ENCODE measurements at places on chromosomes 13 and 19. TPM values are rescaled to one million over a fixed set of nuclear protein-coding genes. Genes with fewer than 3 reads are reported as not detected.
A peak's percentile ranks its signal among the peaks of the same experiment; 100 is the strongest.

DNA sequence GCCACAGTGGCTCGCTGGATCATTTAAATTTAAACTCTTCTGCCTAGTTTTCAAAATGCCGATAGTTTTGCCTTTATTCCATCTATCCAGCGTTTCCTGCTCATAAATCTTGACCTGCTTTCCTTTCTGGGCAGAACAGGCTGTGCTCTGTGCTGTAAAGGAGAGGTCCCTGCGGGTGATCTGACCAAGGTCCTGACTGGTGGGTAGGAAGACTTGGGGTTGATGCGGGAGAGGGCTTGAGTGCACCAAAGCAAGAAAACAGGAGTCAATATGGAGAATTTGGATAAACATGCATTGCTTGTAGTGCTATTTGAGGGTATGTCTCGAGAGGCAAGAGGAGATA, 533.6 kb downstream of the MYO16 start:
- no peaks in the 10 kb centered on the region for H3K27me3 ChIP-seq
- DNase-seq, result no peak
- H3K4me3 ChIP-seq, result no peak overlapping the region

Gene CEACAM21
- polyA plus RNA-seq, result not detected

DNA sequence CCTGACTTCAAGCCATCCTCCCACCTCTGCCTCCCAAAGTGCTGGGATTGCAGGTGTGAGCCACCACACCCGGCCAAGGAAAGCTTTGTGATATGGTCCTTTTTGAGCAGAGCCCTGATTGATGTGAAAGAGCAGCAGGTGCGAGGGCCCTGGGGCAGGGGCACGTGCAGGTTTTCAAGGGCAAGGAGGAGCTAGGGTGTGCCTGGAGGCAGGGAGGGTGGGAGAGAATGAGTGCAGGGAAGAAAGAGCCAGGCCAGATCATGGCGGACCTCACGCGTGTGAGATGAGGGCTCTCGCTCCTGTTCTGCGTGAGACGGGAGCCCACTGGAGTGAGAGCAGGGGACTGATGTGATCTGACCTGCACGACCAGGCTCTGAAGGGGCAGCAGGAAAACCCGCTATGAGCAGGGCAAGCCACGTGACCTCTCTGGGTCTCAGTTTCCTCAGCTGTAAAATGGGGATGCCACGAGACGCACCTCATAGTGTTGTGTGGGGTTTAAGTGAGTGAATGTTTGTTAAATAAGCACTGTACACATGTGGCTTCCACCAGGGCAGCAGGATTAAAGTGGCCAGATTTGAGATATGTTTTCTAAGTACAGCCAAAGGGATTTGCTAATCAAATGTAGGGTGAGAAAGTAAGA, 25.8 kb downstream of the FAAP24 start:
- no peaks in the 10 kb centered on the region for H3K4me1 ChIP-seq
- no peak overlapping the region for H3K4me3 ChIP-seq
- H3K36me3 ChIP-seq, result no peaks in the 10 kb centered on the region
- no peaks in the 10 kb centered on the region for H3K27me3 ChIP-seq

DNA sequence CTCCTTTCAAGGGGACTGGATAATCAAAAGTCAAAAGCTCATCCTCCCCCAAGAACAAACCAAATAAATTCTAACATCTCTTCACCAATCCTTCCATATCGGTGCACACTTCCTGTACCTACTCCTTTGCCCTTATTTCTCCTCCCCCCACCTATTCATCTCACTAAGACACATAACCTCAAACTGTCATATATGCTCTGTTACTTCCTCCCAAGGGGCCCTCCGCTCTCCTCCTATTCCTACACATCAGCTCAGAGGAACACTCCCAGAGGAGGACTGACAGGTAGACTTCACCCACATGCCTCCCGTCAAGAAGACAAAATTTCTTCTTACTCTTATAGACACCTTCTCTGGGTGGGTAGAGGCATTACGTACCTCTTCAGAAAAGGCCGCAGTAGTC, 48.1 kb downstream of the ZNF93 start:
- H3K27me3 ChIP-seq, result no peaks in the 10 kb centered on the region
- no peak for DNase-seq
- H3K4me3 ChIP-seq, result no peak overlapping the region
- no peaks in the 10 kb centered on the region for H3K4me1 ChIP-seq

GRCh38 chr13:112056284-112056727, 10.6 kb upstream of the SOX1 start:
- no peak for DNase-seq
- no peak overlapping the region for H3K27ac ChIP-seq
- no peaks in the 10 kb centered on the region for H3K36me3 ChIP-seq
- H3K4me3 ChIP-seq, result no peak overlapping the region
- H3K27me3 ChIP-seq, result peaks cover 92% of the 10 kb centered on the region

Gene WDR88
- polyA plus RNA-seq, result not detected

Gene PCDH20
- not detected for polyA plus RNA-seq

Gene ZFP30
- polyA plus RNA-seq, result 4.2 TPM

DNA sequence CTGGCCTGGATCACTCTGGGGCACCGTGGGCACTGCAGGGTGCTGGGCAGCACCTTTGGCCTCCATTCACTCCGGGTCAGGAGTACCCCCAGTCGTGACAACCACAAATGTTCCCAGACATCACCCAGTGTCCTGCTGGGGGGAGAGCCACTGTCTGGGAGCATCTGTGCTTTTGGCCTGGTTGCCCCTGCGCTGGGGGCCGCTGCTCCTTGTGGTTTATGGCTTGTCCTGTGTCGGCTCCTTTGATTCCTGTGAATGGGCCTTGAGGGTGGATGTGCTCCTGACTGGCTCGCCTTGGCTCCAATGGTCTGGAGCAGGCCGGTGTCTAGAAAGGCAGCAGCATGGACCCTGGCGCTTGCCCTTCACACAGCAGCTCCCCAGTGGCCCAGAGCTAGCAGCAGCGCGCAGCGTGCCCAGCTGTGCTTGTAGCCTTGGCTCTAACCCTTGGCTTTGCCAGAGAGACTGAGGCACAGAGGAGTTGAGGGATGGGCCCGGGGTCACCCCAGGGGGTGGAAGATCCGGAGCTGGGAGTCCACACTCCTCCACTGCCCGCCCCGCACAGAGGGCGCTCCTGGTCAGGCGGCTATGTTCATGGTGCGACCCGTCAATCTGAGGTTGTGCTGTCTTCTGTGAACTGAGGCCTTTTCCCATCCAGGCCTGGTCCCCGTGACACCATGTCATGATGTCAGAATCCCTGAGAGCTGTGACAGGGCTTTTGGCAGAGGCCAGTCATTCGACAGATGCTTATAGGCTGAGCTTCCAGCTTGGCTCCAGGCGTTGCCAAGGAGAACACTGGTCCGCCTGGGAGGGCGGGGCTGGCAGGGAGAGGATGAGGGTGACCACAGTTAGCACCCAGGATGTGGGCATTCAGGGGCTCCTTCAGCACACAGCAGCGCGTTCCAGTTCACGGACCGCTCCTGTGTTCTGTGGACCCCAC, 4.1 kb downstream of the DAZAP1 start:
- H3K4me3 ChIP-seq, result no peak overlapping the region
- H3K36me3 ChIP-seq, result peaks cover 20% of the 10 kb centered on the region
- no peak overlapping the region for H3K27ac ChIP-seq
- no peaks in the 10 kb centered on the region for H3K27me3 ChIP-seq

- no peak overlapping the region for H3K27ac ChIP-seq
- DNase-seq, result no peak
- no peaks in the 10 kb centered on the region for H3K27me3 ChIP-seq
- H3K36me3 ChIP-seq, result peaks cover 6% of the 10 kb centered on the region
- H3K4me1 ChIP-seq, result peaks cover 2% of the 10 kb centered on the region
Observed at GRCh38 chr19:47693489-47693888, 19.7 kb upstream of the EHD2 start.

DNA sequence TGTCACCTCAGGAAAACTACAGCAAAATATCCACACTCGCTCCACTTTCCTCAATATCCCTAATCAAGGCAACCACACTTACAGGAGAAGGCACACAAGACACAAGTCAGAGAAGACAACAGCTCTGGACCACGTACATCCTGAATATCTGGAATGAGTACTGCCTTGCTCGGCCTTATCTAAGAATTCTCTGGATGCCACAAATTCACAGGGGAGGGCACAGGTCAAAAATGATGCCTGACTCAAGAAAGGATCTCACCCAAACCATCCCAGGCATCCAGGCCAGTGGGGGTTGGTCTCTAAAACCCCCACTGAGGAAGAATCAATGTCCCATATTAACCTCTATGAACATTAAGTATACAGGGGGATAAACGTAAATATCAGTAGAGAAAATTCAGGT, 29.9 kb downstream of the ATP7B start:
- no peak for DNase-seq
- H3K27ac ChIP-seq, result no peak overlapping the region
- H3K36me3 ChIP-seq, result no peaks in the 10 kb centered on the region
- no peaks in the 10 kb centered on the region for H3K4me1 ChIP-seq
- no peak overlapping the region for H3K4me3 ChIP-seq

Gene TLE2
- polyA plus RNA-seq, result 0.88 TPM

DNA sequence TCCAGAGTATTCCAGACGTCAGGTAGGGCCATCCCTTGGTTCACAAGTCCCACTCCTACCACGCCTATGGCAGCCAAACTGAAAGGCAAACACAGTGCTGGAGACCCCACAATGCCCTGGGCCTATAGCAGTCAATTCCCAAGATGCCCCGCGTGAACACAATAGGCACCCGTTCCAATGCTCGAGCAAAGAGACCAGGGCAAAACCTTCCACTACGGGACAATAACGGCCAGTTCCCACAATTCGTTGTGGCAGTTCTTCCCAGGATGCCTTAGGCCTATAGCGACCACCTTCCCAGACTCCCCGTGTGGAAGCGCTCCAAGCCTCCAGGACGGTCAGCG, 538 bp downstream of the ZNF428 start:
- H3K36me3 ChIP-seq, result no peaks in the 10 kb centered on the region
- H3K27me3 ChIP-seq, result no peaks in the 10 kb centered on the region
- peak overlapping the region; percentile 63 for H3K27ac ChIP-seq
- peak overlapping the region; percentile 54 for H3K4me3 ChIP-seq

Gene FFAR1
- polyA plus RNA-seq, result not detected

Gene CFAP97D2
- not detected for polyA plus RNA-seq

GRCh38 chr19:45051929-45052579, 13.2 kb downstream of the CLASRP start:
- no peak for DNase-seq
- H3K36me3 ChIP-seq, result peaks cover 21% of the 10 kb centered on the region
- no peaks in the 10 kb centered on the region for H3K27me3 ChIP-seq
- H3K27ac ChIP-seq, result no peak overlapping the region
- peaks cover 28% of the 10 kb centered on the region for H3K4me1 ChIP-seq

DNA sequence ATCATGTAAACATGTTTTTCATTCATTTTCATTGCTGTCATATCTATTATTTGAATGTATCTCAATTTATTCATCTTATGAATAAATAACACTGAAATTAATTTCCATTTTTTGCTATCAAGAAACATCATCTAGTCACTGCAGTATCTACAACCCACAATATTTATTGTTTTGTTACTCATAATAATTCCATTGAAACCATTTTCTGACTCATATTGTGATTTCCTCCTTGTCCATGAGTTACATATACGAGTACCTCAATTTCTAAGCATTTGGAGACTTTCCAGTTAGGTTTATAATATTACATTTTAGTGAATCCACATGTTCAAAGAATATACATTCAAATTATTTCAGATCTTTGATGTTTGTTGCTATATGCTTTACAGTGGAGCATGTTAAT, 1524.0 kb downstream of the SLITRK1 start:
- no peaks in the 10 kb centered on the region for H3K36me3 ChIP-seq
- DNase-seq, result no peak
- no peak overlapping the region for H3K27ac ChIP-seq
- H3K27me3 ChIP-seq, result no peaks in the 10 kb centered on the region
- H3K4me3 ChIP-seq, result no peak overlapping the region

GRCh38 chr13:45941261-45941660, 89.7 kb upstream of the SIAH3 start:
- no peak overlapping the region for H3K27ac ChIP-seq
- no peak overlapping the region for H3K4me3 ChIP-seq
- H3K36me3 ChIP-seq, result no peaks in the 10 kb centered on the region
- DNase-seq, result no peak

DNA sequence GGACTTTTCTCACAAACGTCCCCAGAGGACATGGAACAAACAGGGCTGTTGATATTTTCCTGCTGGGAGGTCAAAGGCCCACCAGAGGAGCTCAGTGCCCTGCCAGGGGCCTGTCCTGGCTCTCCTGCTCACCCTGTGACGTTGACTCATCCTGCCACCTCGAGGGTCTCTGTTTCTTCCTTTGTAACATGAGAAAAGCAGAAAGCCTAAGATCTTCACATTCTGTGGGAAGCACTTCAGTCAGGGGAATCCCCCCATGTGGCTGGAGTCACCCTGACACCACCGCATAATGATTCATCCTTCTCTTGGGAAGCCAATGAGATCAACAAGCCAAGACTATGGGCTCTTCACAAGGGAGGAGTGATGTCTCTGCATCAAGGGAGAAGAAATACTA, 147.9 kb downstream of the KATNAL1 start:
- H3K36me3 ChIP-seq, result no peaks in the 10 kb centered on the region
- no peak for DNase-seq
- no peaks in the 10 kb centered on the region for H3K4me1 ChIP-seq
- no peak overlapping the region for H3K4me3 ChIP-seq
- H3K27ac ChIP-seq, result no peak overlapping the region

GRCh38 chr13:33206425-33206824, 79.1 kb downstream of the STARD13 start:
- H3K27me3 ChIP-seq, result no peaks in the 10 kb centered on the region
- no peak for DNase-seq
- H3K36me3 ChIP-seq, result peaks cover 3% of the 10 kb centered on the region
- H3K27ac ChIP-seq, result peak overlapping the region; percentile 84
- no peak overlapping the region for H3K4me3 ChIP-seq
- H3K4me1 ChIP-seq, result peaks cover 29% of the 10 kb centered on the region

DNA sequence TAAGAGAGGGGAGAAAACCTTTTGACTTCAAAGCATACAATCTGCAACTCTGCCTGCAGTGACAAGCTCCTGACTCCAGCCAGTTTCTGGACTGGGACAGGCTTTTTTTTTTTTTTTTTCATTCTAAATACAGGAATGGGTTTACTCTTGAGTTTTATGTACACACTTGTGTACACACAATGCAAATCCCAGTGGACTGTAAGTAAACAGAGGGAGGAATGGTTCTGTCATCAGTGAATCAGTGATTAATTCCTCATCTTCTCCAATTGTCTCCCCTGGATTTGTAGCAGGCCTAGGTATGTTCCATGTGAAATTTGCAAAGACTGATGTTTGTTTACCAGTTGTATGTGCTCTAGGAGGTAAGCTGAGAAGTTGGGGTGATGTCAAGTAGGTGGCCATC, 184.8 kb downstream of the SHISA2 start:
- DNase-seq, result no peak
- H3K27me3 ChIP-seq, result no peaks in the 10 kb centered on the region
- peaks cover 1% of the 10 kb centered on the region for H3K4me1 ChIP-seq
- H3K27ac ChIP-seq, result no peak overlapping the region
- H3K36me3 ChIP-seq, result no peaks in the 10 kb centered on the region

DNA sequence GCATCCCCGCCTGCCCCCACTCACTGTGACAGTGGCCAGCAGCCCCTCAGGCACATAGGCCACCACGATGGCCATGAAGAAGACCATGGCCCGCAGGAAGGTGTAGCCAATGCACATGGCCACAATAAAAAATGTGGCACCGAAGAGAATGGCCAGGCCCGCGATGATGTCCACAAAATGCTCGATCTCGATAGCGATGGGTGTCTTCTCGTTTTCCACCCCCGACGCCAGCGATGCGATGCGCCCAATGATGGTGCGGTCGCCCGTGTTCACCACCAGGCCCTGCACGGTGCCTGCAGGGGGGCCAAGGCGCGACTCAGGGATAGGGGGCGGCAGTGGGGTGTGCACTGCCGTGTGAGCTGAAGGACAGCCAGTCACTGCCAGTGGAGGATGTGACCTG, 3.7 kb downstream of the ATP4A start:
- no peaks in the 10 kb centered on the region for H3K4me1 ChIP-seq
- H3K27me3 ChIP-seq, result peaks cover 23% of the 10 kb centered on the region
- H3K27ac ChIP-seq, result no peak overlapping the region

Gene TUBA3C
- not detected for polyA plus RNA-seq

- no peak overlapping the region for H3K27ac ChIP-seq
- H3K27me3 ChIP-seq, result peaks cover 9% of the 10 kb centered on the region
- no peak for DNase-seq
Observed at GRCh38 chr19:16320987-16321386, 3.6 kb upstream of the KLF2 start.
